ENCODE measurements at places on chromosomes 12 and 14.

GRCh38 chr12:118544569-118544968, 168.2 kb downstream of the SUDS3 start:
- DNase-seq: no peak

DNA sequence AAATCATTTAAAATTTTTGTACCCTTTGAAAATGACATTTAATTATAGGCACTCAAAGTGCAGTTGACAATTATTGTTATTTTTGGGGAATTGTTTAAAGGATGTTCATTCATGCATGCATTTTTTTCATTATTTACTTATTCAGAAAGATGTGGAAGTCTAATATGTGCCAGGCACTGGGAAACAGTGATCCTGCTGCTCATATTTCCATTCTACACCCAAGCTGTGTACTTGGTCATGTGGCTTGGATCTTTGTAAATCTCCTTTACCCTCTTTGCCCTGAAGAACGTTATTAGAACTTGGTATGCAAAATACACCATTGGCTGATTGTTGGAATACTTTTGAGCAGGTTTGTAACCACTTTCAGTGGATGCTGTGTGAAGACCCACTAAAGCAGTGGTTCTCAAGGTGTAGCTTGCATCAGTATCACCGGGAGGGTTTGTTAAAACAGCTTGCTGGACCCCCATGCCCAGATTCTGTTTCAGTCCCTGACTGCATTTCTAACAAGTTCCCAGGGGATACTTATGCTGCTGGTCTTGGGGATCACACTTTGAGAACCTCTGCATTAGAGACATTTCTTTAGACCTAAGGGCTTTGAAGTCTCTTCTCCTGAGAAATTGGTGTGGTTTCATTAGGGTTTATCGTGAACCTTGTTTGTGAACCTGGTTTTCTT, 47.5 kb downstream of the PRKCH start:
- DNase-seq: no peak

- DNase-seq: no peak
Observed at GRCh38 chr14:24465805-24466204, 23.2 kb upstream of the SDR39U1 start.

- DNase-seq: no peak
Observed at GRCh38 chr12:123250471-123251383, 17.5 kb downstream of the MTRFR start.

GRCh38 chr14:31982642-31983041, 94.5 kb upstream of the ARHGAP5 start:
- DNase-seq: no peak

DNA sequence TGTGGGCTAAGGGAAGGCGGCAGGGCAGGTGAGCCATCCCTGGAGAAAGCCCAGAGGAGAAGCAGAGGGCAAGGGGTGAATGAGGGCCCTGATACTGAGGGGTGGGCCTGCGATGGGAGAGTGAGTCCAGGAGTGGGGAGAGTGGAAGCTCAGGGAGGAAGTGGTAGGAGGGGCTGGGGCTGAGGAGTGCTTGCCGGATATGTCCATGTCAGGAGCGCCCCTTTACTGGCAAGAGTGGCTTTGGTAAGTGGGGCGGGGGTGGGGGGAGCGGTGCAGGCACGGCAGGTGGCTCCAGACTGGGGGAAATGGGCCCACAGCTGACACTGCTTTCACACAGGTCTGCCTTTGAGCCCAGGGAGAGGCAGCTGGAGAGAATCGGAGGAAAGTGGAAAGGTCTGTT, 86.4 kb upstream of the GPR68 start:
- DNase-seq: no peak

GRCh38 chr14:20775901-20776300, 5.2 kb upstream of the RNASE6 start:
- no peak for DNase-seq

DNA sequence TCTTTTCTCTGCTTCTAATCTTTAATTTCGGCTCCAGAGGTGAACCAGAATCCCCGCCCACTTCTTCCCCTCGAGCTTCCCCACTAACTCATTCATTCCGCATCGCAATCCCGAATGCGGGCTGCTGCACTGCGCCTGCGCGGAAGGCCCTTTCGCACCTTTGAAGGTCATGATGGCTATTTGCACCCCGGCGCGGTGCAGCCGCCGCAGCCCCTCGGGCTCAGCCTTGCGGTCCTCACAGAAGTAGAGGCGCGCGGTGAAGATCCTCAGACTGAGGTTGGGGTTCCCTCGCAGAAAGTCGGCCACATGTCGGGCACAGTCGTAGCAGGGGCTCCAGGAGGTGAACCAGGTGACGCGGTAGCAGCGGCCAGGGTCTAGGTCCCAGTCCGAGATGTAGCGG, 7.6 kb downstream of the AICDA start:
- no peak for DNase-seq

DNA sequence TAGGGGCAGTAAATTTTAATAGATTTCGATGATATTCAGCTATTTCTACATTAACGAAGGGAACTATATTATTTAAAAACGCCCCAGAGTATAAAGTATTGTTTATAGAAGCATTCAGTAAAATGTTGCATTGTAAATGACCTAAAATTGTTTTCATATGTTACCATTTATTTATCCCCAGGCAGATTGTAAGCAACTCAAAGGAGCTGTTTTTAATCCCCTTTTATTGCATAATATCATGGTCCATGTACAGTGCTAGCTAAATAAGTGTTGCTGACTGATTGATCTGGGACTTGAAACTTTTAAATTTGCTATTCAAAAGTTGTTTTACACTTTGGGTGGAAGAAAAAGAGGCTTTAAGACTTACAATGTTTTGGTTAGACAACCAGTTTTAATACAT, 199.0 kb upstream of the SLC38A2 start:
- DNase-seq: no peak

- no peak for DNase-seq
Observed at GRCh38 chr12:107663277-107663676, 22.3 kb upstream of the PWP1 start.

DNA sequence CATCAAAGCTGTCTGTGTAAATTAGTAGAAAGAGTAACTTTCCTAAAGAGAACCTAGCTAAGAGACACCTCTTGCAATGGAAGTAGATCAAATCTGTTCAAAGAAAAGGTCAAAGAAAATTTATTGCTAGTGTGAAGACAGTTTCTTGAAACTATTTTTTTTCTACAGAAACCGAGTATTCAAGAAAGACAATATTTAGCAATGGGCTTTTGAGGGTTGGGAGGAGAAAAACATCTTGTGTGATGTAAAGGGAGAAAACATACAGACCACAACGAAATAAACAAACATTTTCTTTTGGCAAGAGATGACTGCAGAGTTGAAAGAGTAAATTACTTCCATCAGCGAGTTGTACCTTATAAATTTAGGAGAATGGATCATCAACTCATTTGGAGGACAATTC, 24.4 kb downstream of the NKX2-1 start:
- no peak for DNase-seq

- no peak for DNase-seq
Observed at GRCh38 chr14:31788340-31788739, 227.1 kb downstream of the NUBPL start.

- no peak for DNase-seq
Observed at GRCh38 chr12:22631863-22632463, 7.0 kb downstream of the ETNK1 start.

DNA sequence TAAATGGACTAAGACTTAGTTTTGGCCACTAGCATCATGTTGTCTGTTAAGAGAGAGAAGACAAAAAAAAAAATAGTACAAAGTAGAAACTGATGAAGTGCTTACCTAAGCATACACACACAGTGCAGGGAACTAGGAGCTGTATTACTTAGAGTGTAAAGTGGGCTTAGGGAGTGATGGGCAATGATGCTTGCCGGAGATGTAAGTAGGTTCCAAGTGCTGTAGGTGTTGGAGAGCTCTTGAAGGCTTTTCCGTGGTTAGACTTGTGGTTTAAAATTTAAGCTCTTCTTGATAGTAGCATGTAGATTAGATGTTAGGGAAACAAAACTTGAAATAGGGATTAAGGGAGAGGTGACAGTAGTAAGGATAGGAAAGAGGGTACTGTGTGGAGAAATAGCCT, 34.7 kb downstream of the MIA2 start:
- DNase-seq: peak; percentile 50

GRCh38 chr12:75554556-75554880, 43.1 kb upstream of the KRR1 start:
- no peak for DNase-seq

- DNase-seq: no peak
Observed at GRCh38 chr12:105167346-105167745, 59.8 kb downstream of the WASHC4 start.

DNA sequence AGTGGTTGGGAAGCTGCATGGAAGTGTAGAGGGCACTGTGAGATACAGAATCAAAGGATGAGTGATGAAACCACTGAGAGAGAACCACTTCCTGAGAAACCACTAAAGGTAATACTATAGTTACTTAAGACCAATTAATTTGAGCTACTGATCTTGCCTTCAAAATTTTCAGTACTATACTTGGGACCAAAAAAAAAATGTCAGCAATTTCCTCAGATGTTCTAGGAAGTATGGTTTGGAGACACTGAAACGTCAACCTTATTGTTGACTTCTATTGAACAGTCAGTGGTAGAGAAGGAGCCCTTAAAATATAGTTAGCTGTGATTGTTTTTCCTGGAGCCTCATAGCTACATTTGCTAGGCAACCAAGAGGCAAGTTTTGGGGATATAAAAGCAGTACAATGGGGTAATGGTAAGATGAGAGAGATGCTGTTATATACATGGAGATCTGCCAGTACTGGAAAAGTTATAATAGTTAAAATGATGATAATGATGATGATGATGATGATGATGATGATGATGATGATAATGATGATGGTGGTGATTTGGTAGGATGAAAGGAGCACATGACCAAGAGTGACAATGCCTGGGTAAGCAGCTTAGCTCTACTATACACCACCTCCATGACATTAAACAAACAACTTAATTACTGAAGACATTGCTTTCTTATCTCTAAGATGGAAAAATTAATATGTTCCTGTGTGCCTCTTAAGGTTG, 300.9 kb upstream of the G2E3 start:
- DNase-seq: no peak

GRCh38 chr14:103730490-103731035, 15.0 kb downstream of the ZFYVE21 start:
- no peak for DNase-seq

DNA sequence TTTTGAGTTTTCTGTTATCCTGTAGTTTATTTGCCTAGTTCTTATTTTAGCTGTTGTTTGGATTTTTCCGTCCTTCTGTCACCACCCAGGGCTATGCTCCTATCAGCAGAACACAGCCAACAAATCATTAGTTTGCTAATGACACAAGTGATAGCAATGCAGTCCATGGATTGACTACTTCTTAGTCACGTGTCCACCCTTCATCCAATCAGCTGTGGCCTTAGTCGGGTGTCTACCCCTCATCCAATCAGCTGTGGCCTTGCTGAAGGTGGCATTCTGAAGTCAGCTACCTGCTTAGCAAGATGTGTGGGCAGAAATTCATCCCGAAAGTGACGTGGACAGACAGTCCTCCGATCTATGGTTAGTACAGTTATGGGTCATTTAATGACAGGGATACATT, 182.3 kb downstream of the GALC start:
- DNase-seq: no peak

GRCh38 chr14:68680541-68681051, 112.3 kb downstream of the ZFP36L1 start:
- DNase-seq: no peak

DNA sequence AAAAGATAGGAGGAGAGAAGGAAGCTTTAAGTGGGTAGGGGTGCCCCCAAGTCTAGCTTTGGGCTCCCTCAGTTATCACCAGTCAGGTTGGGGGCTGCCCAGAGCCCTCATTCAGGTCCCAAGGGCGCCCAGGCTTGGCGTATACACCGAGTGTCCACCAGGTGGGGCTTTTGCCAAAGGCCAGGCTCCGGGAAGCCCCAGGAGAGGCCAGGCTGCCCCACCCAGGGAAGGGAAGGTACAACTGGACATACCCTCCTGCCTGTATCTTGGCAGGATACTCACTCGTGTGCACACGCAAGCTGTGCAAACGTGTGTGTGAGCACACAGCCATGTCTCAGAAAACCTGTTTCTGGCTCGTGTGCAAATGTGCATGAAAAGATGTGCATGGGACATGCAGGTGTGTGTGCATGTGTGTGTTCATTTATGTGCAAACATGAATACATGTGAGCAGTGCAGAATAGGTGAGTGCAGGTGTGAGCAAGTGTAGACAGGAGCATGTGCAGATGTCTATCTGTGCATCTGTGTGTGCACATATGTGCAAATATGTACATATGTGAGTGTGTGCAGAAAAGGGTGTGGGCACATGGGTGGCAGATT, 103.9 kb upstream of the MYL2 start:
- peak; percentile 8 for DNase-seq

DNA sequence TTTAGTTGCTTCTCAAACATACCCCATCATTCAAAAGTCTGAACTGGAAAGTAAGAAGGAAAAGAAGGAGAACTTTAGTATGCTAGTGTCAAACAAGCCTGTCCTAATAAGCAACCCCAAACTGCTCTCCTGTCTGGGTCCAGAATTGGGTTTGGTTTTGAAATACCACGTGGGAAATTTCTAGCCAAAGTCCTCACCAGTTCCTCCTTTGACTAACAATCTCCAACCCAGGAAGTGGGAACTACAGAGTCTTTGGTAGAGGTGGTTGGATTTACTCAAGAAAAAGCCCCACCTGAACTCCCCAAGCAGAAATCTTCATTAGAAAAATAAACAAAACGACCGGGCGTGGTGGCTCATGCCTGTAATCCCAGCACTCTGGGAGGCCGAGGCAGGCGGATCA, 17.4 kb upstream of the EIF4B start:
- no peak for DNase-seq

- DNase-seq: no peak
Observed at GRCh38 chr14:73760598-73761586, 46.7 kb upstream of the PNMA1 start.

GRCh38 chr12:132887513-132888351, at the start of gene CHFR:
Gene CHFR (minus strand): TSS chr12:132887605. CDS start chr12:132887328, 277 bp downstream.
- DNase-seq: peak; percentile 94

DNA sequence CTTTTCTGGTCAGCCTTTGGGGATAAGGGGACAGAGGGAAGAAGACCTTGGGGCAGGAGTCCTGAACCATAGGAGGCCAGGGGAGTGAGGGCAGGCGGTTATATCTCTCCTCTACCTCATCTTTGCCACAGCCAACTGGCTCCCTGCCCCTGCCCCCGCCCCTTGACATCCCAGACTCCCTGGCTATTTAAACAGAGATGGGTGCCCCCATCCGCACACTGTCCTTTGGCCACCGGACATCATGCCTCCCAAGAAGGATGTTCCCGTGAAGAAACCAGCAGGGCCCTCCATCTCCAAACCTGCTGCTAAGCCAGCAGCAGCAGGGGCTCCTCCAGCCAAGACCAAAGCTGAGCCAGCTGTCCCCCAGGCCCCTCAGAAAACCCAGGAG, 1.3 kb downstream of the MYL6B start:
- DNase-seq: no peak

Measured in hippocampal formation (tissue), 2 donors.